ENCODE measurements at places on chromosomes 7 and 10.

- no peak for DNase-seq
Observed at GRCh38 chr7:3164380-3164792, 120.7 kb upstream of the CARD11 start.

GRCh38 chr7:156906200-156906649 lies 13.2 kb upstream of the LMBR1 start:
- no peak for DNase-seq

GRCh38 chr10:123573236-123574108 lies 92.7 kb upstream of the GPR26 start:
- DNase-seq, result peak; percentile 46

DNA sequence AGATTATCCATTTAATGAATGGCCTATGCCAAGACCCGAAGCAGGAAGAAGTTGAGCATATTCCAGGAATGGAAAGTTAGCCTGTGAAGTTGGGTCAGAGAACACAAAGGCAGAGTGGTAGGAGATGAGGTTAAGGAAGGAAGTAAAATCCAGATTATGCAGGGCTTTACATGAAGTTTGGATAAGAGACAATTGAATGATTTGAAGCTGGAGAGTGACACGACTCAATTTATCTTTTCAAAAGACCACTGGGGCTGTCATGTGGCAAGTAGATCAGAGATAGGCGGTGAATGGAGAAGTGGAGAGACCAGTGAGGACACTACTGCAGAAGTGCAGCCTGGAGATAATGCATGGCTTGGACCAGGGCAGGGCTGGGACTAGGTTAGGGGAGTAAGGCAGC lies 7.2 kb upstream of the CNOT4 start:
- DNase-seq, result no peak

- no peak for DNase-seq
Observed at GRCh38 chr7:3206101-3206500, 95.0 kb upstream of the SDK1 start.

GRCh38 chr7:134701272-134701671 lies 54.6 kb downstream of the BPGM start:
- DNase-seq, result peak; percentile 20

- no peak for DNase-seq
Observed at GRCh38 chr10:121788717-121789116, 139.1 kb downstream of the ATE1 start.

GRCh38 chr10:12156367-12157123 lies 27.1 kb downstream of the SEC61A2 start:
- DNase-seq, result no peak

GRCh38 chr7:119664601-119665000 lies 608.4 kb upstream of the KCND2 start:
- DNase-seq, result no peak

DNA sequence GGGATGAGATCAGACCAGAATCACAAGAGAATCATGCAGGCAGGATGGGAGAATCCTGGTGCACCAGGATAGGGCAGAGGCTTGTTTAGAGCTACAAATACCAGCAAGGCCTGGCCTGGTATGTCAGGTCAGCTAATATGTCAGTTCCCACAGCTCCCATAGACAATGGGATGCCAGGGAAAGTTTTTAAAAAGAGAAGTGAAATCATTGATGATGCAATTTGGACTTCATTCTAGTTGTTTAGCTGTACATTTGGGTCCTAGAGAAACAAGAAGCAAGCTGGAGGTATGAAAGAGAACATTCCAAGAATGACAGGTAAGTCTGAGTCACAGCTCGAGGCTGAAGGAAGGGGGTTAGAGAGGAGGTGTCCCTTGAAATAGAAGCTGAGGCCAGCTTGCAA lies 45.2 kb downstream of the GPR141 start:
- DNase-seq, result no peak

- no peak for DNase-seq
Observed at GRCh38 chr7:31370609-31371008, 30.1 kb upstream of the NEUROD6 start.

DNA sequence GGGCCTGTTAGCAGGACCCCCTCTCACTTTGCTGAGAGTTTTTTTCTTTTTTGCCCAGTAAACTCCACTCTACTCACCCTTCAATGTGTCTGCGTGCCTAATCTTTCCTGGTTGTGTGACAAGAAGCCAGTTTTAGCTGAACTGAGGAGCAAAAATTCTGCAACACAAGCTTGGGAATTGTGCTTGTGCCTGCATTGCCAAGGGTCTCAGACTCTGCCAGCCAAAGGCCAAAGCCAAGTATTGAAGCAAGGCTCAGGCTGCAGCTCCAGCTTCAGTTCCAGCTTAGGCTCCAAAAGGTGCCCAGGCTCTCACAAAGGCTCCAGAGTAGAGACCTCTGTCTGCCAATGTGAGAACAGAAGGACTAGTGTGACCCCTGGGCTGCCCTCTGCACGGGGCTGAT lies 4.2 kb upstream of the CPA2 start:
- DNase-seq, result no peak

GRCh38 chr10:46557319-46558121 lies 1.1 kb upstream of the GPRIN2 start:
- DNase-seq, result no peak

- DNase-seq, result no peak
Observed at GRCh38 chr7:142334806-142335205, 76.9 kb upstream of the PRSS58 start.

GRCh38 chr7:27173956-27174873 lies at the start of gene HOXA10:
Gene HOXA10, minus strand, starts transcription at chr7:27174320. Its CDS starts 14 bp downstream, at chr7:27174306.
- no peak for DNase-seq

DNA sequence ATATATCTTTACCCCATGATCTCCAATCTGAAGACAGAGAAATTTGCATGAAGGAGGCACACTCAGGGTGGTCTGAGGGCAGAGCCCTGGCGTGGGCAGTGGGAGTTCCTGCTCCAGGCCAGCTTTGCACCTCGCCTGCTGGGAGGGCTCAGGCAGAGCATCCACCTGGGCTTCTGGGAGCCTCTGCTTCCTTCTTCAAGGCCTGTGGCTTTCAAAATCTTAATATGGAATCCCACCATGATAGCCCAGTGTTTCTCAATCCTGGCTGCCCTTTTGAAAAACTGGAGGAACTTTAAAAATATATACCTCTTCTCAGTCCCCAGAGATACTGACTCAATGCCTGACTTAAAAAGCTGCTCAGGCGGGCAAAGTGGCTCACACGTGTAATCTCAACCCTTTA lies 36.7 kb upstream of the PSAP start:
- DNase-seq, result no peak

DNA sequence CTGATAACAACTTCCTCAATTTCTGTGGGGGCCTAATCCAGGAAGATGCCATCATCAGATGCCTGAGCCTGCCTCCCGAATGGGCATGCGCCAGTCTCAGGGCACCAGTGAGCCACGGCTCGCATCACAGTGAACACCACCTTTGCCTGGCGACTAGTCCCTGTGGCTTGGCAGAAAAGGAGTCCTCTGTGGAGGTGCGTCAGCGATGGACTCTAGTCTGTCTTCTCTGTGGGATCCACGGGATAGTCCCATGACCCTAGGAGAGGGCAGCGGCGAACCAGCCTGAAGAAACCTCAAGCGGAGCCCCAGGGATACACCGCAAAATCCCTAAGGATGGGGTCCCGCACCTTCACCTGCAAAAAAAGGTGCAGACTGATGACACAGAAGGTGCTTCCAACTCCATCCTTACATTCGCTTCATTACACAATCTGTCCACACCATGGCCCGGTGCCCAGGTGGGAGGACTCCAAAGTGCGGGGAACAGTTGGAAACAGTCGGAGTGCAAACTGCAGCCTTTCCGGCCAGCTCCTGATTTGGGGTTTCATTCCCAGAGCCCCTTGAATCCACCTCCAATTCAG lies 35.1 kb upstream of the ZNF273 start:
- no peak for DNase-seq

GRCh38 chr7:129748356-129749109 lies 137.0 kb downstream of the NRF1 start:
- DNase-seq, result no peak

- no peak for DNase-seq
Observed at GRCh38 chr7:21616796-21617436, 74.1 kb downstream of the DNAH11 start.

- DNase-seq, result no peak
Observed at GRCh38 chr7:123028339-123028738, 32.8 kb upstream of the TAS2R16 start.

GRCh38 chr10:91909117-91909677 lies at the start of gene FGFBP3:
Gene FGFBP3, minus strand, starts transcription at chr10:91909486. Its CDS starts 517 bp downstream, at chr10:91908969.
- DNase-seq, result peak; percentile 50

DNA sequence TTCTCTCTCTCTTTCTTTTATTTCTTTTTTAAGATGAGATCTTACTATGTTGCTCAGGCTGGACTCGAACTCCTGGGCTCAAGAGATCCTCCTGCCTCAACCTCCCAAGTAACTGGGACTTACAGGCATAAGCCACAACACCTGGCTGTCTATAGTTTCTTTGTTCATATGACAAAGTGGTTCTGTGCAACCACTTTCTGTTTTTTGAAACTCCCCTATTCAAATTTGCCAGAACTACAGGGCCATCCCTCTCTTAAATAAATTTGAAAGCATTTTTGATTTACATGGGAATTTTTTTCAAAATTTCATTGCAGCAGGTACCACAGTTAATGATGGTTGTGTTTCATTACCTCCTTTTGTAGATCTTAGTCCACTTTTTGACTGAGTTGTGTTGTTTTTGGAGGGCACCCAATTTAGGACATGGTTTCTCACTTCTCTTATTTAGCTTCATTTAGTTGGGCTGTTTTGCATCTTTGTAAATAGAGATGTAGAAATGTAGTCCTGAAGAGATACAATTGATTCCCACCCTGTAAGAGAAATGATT lies 119.2 kb downstream of the LRRC4 start:
- DNase-seq, result no peak

- no peak for DNase-seq
Observed at GRCh38 chr10:121085367-121085766, 234.2 kb downstream of the WDR11 start.

DNA sequence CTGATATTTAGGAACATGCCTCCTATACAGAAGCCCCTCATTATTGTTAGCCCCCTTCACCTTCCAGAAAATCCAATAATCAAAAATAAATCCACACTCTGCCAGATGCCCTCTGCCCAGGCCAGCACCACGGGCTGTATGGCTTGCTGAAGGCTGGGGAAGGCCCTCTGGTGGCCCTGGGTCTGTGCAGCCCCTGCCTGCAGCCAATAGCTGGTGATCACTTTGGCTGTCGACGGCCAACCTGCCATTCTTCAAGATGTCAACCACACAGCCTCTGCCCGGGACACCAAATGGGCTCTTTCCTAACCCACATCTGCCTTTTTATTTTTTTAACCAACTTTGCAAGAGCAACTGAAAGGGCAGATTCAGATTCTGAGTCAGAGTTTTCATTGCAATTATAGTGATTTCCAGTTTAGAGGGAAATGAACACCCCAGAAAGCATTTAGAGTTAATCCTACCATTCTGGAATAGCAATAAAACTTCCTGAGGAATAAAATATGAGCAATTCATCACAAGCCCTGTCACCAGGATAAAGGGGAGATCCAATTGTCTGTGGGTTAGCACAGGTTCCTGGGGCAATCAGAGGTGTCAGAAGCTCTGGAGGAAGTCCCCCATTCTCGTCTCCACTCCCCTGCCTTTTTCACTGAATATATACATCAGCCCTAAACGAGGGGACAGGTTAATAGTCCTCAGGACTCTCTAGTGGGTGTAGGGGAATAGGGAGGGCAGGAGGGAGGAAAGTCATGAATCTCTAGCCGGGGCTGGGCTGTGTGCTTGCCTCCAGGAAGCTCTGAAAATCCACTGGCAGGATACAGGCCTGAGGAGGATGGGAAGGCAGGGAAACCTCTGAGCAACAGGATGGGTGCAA lies 211.3 kb downstream of the GRID1 start:
- DNase-seq, result no peak

- DNase-seq, result no peak
Observed at GRCh38 chr7:155252444-155252887, 45.2 kb upstream of the INSIG1 start.

- no peak for DNase-seq
Observed at GRCh38 chr10:118590334-118590733, 5.1 kb downstream of the PRLHR start.

DNA sequence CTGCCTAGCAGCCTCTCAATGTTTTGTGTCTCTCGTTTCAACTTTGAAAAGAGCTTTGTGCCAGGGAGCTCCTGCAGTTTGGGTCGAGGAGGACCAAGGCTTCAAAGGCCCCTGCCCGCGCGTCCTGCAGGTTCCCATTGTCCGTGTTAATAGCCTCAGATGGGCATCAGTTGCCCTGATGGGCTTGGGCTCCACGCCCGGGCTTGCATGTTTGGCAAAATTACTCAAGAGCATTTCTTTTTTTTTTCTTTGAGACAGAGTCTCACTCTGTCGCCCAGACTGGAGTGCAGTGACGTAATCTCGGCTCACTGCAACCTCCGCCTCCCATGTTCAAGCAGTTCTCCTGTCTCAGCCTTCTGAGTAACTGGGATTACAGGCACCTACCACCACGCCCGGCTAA lies 636.6 kb downstream of the SDK1 start:
- no peak for DNase-seq

DNA sequence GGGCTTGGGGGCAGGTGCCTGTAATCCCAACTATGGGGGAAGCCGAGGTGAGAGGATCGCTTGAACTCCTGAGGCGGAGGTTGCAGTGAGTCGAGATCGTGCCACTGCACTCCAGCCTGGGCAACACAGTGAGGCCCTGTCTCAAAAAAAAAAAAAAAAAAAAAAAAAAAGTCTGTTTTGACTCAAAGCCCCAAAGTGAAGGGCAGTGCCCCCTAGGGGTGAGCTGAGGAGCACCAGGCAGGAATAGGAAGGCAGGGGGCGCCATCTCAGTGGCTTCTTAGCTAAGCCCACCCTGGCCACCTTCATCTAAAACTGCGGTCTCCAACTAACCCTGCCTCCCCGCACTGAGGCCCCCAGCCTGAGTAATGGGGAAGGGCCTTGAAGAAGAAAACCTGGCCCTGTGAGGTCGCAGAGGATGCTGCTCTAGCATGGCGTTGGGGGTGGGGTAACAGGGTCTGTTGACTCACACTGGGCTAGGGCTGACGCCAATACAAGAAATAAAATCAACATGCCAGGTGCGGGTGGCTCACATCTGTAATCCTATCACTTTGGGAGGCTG lies 9.8 kb downstream of the PODXL start:
- DNase-seq, result peak; percentile 46

DNA sequence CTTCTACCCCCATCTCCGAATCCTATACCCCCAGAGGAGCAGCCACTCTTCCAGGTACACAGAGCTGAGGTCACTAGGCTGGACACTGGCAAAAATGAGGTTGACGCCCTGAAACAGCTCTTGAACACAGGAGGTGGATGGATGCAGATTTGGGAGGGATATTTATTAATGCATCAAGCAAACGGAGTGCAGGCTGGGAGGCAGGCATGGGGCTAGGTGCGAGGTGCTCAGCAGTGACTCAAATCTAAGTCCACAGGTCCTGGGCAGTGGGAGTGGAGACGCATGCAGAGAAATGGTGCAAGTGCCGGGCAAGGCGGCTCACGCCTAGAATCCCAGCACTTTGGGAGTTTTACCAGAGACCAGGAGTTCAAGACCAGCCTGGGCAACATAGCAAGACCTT lies 11.0 kb downstream of the GUSB start:
- DNase-seq, result no peak
